ENCODE measurements at places on chromosomes 3 and 15. TPM values are rescaled to one million over a fixed set of nuclear protein-coding genes. Genes with fewer than 3 reads are reported as not detected.
A peak's percentile ranks its signal among the peaks of the same experiment; 100 is the strongest.

ANKDD1A gene
- total RNA-seq = 6.1 TPM

GRCh38 chr3:46508850-46509591 lies 11.2 kb downstream of the RTP3 start:
- no peaks in the 10 kb centered on the region for H3K27me3 ChIP-seq
- H3K4me3 ChIP-seq = no peak overlapping the region
- H3K4me1 ChIP-seq = no peaks in the 10 kb centered on the region

PLOD2 gene
- 29.2 TPM for total RNA-seq

THBS1 gene
- 14.6 TPM for total RNA-seq

ZNF660 gene
- 14.7 TPM for total RNA-seq

APBA2 gene
- 35.8 TPM for total RNA-seq

DNA sequence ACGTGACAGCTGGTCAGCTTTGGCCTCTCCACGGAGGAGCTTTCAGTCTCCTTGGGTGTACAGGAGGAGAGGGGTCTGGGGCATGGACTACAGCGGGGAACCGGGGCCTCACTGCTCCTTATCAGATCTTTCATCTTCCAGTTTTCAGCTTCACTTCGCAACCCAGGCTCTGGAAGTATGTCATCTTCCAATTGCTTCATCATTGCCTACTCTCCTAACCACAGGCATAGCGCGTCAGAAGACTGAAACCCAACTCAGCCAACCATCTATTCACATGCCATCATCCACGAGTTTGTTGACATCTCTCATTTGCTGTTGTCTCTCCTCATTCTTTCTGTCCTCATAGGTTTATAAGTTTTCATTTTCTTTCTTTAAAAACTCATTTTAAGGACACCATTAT lies 119.5 kb downstream of the MYLK start:
- no peak for DNase-seq
- no peak overlapping the region for H3K4me3 ChIP-seq
- H3K4me1 ChIP-seq = peaks cover 15% of the 10 kb centered on the region

C3orf85 gene
- total RNA-seq = not detected

- DNase-seq = no peak
- no peaks in the 10 kb centered on the region for H3K27me3 ChIP-seq
- H3K36me3 ChIP-seq = no peaks in the 10 kb centered on the region
- H3K4me3 ChIP-seq = no peak overlapping the region
- peak overlapping the region; percentile 2 for H3K27ac ChIP-seq
- H3K4me1 ChIP-seq = peaks cover 48% of the 10 kb centered on the region
Measured at GRCh38 chr3:65811086-65811761, 227.5 kb downstream of the MAGI1 start.

GRCh38 chr15:76994001-76994400 lies 925 bp upstream of the PSTPIP1 start:
- no peak overlapping the region for H3K4me3 ChIP-seq
- no peak overlapping the region for H3K27ac ChIP-seq
- peaks cover 1% of the 10 kb centered on the region for H3K4me1 ChIP-seq

MEGF11 gene
- total RNA-seq = 1.5 TPM

SKOR1 gene
- 0.09 TPM for total RNA-seq

MELTF gene
- total RNA-seq = 4.2 TPM

C3orf62 gene
- 3.4 TPM for total RNA-seq

DNA sequence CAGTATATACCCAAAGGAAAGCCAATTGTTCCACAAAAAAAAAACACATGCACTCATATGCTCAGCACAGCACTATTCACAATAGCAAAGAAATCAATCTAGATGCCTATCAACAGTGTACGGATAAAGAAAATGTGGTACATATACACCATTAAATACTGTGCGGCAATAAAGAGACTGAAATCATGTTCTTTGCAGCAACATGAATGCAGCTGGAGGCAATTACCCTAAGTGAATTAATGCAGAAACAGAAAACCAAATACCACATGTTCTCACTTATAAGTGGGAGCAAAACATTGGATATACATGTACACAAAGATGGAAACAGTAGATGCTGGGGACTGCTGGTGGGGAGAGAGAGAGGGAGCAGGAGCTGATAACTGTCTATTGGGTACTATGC lies 124.2 kb upstream of the AADACL2 start:
- H3K36me3 ChIP-seq = no peaks in the 10 kb centered on the region
- H3K27me3 ChIP-seq = no peaks in the 10 kb centered on the region
- no peak overlapping the region for H3K4me3 ChIP-seq
- H3K27ac ChIP-seq = no peak overlapping the region
- H3K4me1 ChIP-seq = no peaks in the 10 kb centered on the region
- DNase-seq = no peak

KCNMB3 gene
- total RNA-seq = 4.4 TPM

ANKRD28 gene
- 29.3 TPM for total RNA-seq

- H3K27ac ChIP-seq = no peak overlapping the region
- no peaks in the 10 kb centered on the region for H3K27me3 ChIP-seq
- H3K4me1 ChIP-seq = peaks cover 4% of the 10 kb centered on the region
- H3K36me3 ChIP-seq = no peaks in the 10 kb centered on the region
Measured at GRCh38 chr15:93882141-93882540, 349.2 kb upstream of the MCTP2 start.

DNA sequence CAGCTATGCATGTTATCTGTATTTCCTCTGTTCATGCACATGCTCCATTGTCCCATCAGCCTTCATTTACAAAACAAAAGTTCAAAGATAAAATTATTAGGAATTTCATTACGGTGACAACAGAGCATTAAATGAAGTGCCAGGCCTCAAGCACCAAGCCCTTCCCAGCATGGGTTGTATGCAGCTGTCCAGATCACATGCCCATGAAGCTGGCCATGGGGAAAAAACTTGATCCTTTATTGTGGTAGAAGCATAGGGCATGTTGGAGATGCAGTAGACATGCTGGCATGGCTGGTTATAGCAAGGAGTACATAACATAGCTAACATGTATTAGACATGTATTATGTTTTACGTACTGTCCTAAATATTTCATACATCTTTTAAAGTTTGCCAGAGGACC lies 4.1 kb upstream of the THRB start:
- no peak overlapping the region for H3K4me3 ChIP-seq
- no peaks in the 10 kb centered on the region for H3K4me1 ChIP-seq

- no peak overlapping the region for H3K27ac ChIP-seq
- no peak for DNase-seq
- H3K4me1 ChIP-seq = no peaks in the 10 kb centered on the region
Measured at GRCh38 chr15:101523560-101523940, 34.0 kb upstream of the PCSK6 start.

FEZF2 gene
- 9.1 TPM for total RNA-seq

- H3K27me3 ChIP-seq = no peaks in the 10 kb centered on the region
- no peaks in the 10 kb centered on the region for H3K36me3 ChIP-seq
- no peak overlapping the region for H3K27ac ChIP-seq
Measured at GRCh38 chr3:78868570-78868969, 899.2 kb downstream of the ROBO1 start.

STAC gene
- total RNA-seq = 9.6 TPM
